ENCODE measurements at places on chromosomes 12 and 14.

DNA sequence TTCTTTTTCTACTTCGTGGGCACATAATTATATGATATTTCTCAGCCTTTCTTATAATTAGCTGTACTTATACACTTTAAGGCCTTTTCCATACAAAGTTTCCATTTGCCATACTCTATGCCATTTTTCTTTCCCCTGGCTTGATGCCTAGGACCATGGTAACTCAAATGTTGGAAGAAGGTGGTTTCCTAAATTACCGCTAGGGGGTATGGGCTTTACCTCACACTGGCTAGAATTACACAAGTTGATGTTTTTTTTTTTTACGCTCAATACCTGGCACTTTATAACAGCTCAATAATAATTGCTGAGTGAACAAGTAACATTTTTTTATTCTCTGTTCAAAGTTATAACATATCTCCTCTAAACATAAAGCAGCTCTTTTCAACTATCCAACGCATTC is 306.8 kb upstream of the LRFN5 start:
- DNase-seq: no peak

GRCh38 chr12:5817246-5817645 is 127.8 kb downstream of the ANO2 start:
- no peak for DNase-seq

GRCh38 chr12:2333491-2334195 is 280.9 kb downstream of the CACNA1C start:
- no peak for DNase-seq

GRCh38 chr12:58105225-58106119 is 164.1 kb downstream of the ATP23 start:
- no peak for DNase-seq

DNA sequence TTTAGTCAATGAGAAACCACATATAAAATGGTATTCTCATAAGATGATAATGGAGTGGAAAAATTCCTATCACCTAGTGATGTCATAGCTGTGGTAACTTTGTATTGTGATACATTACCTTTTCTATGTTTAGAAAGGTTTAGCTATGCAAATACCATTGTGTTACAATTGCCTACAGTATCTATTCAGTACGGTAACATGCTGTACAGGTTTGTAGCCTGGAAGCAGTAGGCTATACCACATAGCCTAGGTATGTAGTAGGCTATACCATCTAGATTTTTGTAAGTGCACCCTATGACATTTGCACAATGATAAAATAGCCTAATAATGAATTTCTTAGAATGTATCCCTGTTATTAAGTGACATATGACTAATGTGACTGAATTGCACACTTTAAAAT is 50.5 kb upstream of the CCDC196 start:
- no peak for DNase-seq

DNA sequence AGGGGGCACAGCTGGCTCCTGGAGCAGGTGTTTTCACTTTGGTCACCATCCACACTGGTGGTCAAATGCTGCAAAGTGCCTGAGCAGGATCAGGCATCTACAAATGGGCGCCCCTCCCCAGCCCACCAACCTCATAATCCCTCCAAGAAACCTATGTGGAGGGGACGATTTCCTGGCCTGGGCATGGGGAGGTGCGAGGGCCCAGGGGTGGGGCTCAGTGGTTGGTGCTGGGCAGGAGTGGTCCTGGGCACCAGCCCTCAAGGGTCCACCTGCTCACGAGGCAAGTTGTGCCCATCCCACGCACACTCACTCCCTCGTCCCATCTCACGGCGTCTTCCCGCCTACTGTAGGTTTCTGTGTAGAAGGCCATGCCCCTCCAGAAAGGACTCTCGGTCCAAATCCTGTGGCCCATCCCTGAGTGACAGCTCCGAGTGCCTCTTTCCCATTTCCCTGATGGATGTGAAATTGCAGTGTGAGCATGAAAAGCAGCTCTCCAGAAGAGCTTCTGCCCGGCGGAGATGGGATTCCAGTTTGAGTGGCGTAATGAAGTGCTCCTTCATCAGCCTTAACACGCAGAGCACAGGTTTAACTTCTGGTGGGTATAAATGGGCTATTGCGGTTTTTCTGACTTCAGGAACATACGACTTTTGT is 36.9 kb downstream of the SLC15A4 start:
- no peak for DNase-seq

DNA sequence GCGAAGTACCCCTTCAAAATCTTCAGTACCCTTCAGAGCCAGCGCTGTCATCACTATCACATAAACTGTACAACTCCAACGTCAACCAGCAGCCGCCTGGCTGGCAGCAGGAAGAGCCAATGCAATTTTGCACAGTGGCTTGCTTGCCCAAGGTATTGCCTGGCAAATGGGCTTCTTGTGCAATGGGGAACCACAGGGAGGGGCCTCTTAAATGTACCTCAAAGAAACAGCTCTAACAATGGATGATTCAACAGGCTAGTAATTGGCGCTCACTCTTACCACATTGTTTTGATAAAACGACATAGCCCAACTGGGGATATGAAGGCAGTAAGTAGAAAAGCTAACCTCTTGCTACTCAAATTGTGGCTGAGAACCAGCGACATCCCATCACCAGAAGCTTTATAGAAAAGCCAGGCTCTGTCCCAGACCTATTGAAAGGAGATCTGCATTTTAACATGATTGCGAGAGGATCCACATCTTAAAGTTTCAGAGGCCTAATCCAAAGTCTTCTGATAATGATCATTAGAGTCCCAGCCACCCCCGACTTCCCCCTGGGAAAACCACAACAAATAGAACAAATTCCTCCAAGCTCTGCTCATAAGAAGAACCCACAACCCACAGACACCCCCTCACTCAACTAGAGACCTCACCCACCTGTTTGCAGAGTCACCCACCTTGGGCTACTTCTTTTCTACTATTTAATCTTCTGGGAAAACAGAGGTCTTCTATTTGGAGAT is 125.3 kb upstream of the HIF1A start:
- peak; percentile 88 for DNase-seq

- DNase-seq: no peak
These were observed 302 bp downstream of the CCDC38 start for GRCh38 chr12:95942101-95942523.

- DNase-seq: peak; percentile 97
These were observed at the start of gene CYP46A1 for GRCh38 chr14:99683619-99684409. CYP46A1 (plus strand) TSS chr14:99684298; CDS start chr14:99684418, 120 bp downstream.

- DNase-seq: no peak
These were observed 3.3 kb downstream of the ALDH6A1 start for GRCh38 chr14:74080820-74081460.

- DNase-seq: no peak
These were observed 138.6 kb downstream of the PAWR start for GRCh38 chr12:79552192-79552591.

- peak; percentile 32 for DNase-seq
These were observed 270.6 kb downstream of the PAWR start for GRCh38 chr12:79420146-79420618.

- DNase-seq: no peak
These were observed 32.8 kb downstream of the CCER1 start for GRCh38 chr12:90922145-90922627.

DNA sequence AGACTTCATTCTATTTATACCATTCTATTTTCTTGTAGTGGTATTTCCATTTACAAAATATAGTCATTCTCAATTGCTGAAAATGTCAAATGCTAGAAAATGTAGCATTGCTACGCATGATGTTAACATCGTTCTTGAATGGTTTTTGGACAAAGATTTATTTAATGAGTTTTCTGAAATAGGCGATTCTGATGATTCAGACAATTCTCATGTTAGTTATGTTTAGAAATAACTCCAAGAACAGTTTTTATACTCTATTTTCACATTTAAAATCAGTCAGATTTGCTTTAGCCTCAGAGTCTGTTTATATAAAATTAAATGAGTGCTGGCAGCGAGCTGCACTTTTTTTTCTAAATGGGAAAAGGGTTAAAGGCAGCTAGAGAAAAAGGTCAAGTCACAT is 414.8 kb upstream of the MGAT4C start:
- no peak for DNase-seq

GRCh38 chr12:19799895-19800602 is 360.8 kb downstream of the AEBP2 start:
- peak; percentile 24 for DNase-seq

GRCh38 chr14:93219103-93219726 is 12.2 kb downstream of the UBR7 start:
- DNase-seq: no peak

DNA sequence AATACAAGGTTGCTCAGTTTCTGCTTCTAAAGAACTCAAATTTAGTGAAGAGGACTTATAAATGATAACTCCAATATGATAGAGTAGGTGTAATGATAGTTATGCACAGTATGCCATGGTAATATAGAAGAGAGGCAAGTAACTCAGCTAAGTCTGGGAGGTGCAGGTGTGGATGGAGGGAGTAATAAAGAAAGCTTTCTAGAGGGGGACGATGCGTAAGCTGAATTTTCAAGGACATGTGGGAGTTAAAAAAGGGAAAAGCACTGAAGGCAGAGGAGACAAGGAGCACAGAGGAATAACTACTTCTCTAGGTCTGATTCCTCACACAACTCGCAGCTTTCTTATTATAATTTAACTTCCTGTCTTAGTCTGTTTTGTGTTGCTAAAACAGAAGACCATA is 49.1 kb upstream of the ZDHHC17 start:
- no peak for DNase-seq

DNA sequence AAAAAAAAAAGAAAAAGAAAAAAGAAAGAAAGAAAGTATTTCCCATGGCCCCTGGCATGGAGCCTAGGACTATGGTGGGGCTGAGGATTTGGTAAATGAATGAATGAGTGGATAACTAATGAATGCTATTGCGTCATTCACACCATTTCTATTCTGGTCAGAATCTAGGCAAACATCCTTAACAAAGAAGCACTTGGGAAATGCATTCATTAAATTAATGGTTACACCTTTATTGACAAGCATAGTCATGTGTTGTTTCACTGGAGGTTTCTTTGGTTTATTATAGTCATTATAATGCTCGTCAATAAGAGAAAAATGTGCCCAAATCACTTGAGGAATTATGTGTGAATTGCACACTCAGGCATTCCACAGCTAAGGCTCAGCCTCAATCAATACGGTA is 13.6 kb upstream of the AQP2 start:
- no peak for DNase-seq

DNA sequence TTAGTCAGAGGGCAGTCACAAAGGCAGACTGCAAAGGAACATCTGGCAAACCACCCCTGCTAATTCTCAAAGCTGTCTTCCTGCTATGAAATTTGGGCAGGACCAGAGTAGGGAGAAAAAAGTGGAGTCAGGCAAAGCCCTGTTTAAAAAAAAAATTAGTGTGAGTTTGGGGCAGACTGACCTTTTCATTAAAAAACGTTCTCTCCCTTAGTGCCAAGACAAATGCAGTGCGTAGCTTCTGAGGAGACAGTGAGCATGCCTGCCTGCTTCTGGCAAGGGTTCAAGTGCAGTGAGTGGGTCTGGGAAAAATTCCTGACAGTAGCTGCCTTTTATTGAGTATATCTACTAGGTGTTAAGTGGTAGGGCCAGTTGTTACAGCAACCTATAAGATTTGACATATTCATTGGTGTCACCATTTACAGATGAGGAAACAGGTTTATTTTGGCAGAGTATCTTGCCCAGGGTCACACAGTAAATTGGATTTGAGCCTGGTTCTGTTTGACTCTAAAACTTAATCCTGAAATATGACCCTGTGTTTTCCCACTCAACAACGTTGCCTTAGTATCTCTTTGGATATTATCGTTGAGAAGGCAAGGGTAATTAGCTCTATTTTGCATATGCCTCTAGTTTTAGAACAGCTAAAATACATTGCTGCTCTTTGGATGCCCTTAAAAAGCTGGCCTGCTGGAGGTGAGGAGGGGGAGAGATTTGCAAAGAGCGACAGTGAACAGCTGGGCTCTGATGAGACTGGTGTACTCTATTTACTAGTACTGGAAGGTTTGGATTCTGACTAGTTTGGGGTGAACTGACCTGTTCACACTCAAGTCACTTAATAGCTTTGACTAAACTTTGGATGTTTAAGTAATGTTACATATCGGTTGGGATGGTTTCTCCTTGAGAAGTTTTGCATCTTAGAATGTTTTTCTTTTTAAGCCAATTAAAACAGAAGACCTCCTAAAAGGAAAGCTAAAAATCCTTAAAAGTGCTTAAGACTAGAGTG is 72.8 kb downstream of the PAPOLA start:
- no peak for DNase-seq

DNA sequence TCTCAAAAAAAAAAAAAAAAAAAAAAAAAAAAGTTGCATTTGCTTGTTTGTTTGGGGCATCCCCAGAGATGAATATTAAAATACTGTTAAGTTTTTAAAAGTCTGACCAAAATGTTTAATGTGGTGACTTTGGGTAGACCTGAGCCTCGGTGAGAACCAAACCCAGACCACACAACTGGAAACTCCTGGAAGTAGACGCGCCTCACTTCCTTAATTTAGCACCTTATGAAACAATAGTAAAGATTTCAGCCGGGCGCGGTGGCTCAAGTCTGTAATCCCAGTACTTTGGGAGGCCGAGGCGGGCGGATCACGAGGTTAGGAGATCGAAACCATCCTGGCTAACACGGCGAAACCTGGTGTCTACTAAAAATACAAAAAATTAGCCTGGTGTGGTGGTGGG is 9.3 kb downstream of the NFKBIA start:
- DNase-seq: no peak

DNA sequence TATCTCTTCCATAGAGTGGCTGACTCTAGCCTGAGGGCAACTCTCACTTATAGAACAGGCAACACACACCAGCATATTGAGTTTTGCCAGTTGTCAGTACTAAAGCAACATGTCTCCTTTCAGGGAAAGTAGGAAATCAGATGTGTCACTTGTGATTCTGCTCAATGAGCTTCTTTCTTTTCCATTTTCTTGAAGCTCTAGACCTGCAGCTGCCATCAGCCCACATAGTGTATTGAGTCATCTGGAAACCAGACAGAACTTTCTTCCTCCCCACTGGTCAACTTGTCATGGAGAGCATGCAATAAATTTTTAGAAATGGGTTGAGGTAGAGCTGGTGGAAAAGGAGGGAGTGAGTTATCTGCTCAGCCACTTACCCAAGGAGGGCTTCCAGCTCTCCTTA is 209.0 kb upstream of the PLEKHG7 start:
- DNase-seq: no peak

- no peak for DNase-seq
These were observed 52.3 kb upstream of the CCND2 start for GRCh38 chr12:4221258-4221620.

DNA sequence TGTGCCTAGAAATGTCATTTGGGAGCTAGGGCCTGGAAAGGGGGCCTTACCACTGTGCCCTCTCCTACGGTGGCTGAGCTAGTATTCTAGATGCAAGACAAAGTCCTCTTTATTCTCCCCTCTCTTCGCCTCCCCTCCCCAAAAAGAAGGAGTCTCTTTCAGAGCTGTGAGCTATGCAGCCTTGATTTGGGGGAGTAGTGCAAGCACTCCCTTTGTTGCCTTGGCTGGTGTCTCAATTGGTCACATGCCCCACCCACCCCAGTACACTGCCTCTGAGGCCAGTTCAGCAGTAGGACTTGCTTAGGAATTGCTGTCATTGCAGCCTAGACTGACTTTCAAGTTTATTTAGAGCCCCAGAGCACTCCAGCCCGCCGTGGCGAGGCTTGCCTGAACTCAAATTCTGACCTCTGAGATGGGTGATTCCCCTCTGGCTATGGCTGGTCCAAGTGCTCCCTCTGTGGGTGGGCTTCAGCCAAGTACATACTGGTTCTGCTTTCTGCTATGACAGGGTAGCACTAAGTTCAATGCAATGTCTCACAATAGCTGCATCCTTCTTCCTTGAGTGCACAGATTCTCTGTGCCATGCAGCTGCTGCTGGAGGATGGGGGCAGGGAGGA is 37.0 kb upstream of the FBXO33 start:
- DNase-seq: no peak
